ENCODE measurements at places on chromosomes 4 and X.

DNA sequence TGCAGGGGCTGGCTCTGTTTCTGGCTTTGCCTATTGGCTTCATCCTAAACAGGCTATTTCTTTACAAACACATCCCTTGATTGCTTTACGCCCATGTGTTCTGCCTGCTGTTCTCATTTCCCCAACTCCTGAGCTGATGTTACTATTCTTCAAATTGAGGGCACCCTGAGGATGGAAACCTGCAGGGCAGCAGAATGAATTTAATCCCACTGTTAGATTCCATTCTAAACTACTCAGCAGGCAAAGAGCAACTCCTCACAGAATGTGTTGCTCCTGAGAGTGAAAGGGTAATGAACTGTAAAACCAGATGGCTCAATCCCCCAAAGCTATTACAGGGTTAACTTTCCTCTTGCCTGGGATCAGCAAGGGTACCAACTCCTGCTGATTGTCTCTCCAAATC, 75.7 kb downstream of the ANKRD50 start:
- no peak for DNase-seq

GRCh38 chr4:34615315-34615714, 1629.0 kb downstream of the ARAP2 start:
- DNase-seq, result no peak

- DNase-seq, result no peak
Measured at GRCh38 chr4:99507762-99508161, 3.1 kb upstream of the C4orf17 start.

DNA sequence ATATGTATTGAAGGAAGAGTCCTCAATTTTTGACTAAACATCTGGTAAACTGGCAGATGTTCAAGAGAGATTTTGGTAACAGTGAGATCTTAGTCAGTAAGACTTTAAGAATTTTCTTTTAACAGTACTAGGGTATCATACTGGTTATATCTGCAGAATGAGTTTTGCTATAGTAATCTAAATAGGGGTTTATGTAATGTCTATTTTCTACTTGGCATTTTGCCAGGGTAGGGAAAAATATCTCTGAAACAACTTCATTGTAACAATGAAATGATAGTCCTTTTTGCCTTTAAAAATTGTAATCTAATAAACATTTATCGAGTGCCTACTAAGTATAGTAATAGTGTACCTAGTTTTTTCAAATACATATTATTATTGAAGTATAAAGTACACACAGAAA, 32.1 kb downstream of the XK start:
- no peak for DNase-seq

DNA sequence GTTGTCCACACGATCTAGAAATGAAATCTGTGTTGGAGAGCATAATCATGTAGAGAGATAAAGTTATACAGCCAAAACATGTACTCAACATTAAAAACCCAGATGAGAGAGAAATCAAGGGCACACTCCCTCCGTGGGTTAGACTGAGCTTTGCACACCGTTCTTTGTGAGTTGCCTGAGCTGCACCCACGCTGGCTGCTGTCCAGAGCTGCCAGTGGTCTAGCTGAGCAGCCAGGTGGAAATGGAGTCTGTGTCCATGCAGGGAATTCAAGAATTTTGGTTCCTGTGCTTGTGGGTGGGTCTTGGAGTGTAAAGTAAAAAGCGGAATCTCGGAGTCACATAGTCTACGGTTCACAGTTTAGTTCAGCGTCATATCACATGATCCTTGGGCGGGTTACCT, 84.6 kb downstream of the GPR143 start:
- no peak for DNase-seq

- DNase-seq, result no peak
Measured at GRCh38 chr4:726235-726787, 20.7 kb downstream of the PCGF3 start.

GRCh38 chrX:10549280-10549679, 71.1 kb downstream of the MID1 start:
- no peak for DNase-seq

GRCh38 chr4:9765091-9765490, 16.3 kb upstream of the DRD5 start:
- no peak for DNase-seq

- DNase-seq, result no peak
Measured at GRCh38 chrX:109902665-109903064, 100.2 kb upstream of the TMEM164 start.

DNA sequence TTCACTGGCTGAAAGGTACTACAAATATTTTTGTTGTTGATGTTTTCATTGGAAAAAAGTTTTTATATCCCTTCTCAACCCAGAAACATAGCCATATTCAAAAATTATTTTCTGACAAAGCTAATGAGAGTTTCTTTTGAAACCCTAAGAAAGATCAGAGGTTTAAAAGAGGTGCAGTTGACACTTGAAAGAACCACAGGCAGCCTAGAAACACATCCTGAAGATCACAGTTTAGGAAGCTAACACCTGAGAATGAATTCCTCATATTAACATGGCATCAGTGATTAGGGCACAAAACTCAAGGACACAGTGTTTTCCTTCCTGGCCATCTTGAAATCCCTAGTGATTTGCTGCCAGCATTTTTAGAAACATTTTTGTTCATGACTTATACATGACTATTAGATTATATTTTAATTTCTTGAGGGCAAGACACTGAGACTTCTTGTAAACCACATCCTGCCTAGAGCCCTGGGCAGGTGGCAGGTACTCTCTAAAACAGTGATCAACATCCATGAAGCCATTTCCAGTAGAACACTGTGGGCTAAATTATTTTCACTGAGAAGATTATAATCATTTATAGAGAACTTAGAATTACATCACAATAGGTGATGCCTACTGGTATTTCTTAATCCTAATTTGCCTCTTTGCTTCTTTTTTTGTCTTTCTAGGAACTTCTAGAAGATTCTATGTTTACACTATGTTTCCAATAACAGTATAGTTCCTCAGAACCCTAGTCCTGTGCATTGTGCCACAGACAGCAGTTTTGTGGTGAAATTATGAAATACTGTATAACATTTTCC, 80.0 kb downstream of the ARSJ start:
- no peak for DNase-seq

- DNase-seq, result no peak
Measured at GRCh38 chr4:2923668-2924173, 39.5 kb downstream of the NOP14 start.

DNA sequence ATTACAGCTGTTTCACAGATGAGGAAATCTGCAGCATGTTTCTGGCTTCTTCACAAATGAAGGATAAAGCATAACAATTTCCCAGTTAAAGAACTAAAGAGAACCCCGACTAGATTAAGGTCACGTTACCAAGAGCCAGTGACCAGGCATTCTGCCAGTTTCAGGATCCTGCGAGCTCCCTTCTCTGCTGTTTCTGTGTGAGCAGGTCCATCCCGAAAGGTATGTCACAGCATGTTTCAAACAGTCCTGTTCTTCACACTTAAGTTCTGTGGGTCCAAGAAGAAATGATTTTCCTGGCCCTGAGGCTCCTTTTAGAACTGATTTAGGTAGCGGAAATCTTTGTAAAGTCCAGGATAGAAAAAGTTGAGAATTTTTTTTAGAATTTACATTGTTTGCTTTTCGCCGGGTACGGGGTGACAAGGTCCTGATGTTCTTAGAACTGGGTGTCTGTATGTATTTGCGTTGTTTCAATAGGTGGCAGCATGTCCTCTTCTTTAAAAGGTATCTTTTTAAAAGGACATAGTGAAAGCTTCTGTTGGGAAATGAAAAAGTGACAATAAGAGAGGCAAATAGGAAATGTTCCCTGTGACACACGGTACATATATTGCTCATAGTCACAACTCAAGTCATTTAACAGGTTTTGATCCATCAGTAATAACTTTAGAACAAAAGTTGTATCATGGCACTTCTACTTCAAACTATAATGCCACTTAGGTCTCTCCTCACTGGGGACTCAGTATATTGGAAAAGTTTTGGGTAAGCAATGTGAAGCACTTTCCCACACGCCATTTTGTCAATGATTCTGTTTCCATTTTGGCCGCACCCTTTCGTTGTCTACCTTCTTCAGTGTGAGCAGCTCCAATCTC, 18.4 kb downstream of the IL21 start:
- peak; percentile 69 for DNase-seq

GRCh38 chr4:101500742-101501141, 153.4 kb upstream of the PPP3CA start:
- DNase-seq, result no peak

- DNase-seq, result no peak
Measured at GRCh38 chrX:133859860-133860259, 125.5 kb downstream of the GPC3 start.

DNA sequence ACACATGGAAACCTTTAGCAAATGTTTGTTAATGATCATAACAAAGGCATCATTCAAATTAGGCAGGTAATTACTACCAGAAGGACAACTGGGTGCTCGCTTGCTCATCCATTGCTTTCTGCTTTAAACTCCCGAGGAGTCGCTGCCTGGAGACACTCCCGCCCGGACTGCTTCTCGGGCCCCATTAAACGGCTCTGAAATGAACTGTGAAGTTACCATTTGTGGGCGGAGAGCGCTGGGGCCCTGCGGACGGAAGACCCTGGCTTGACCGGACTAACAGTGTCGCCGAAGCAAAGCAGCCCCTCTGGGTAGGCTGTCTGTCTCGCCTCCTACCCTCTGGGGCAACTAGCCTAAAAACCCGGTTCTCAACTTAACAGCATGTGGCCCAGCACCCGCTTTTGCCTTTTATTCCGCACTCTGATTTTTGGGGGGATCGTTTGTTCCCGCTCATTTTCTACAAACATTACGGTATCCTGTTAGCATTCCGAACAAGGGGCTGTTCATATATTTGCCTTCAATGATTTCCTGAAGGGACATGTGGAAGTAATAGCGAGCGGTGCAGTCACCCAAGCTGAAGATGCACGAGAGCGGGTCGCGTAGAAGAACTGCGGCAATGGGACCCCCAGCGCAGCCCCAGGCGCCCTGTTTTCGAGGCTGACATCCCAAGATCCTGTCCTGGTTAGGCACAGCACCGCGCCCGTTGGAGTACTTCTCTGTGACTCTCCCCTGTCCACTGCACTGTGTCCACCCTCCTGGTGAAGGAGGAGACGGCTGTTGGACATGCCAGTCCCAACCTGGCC, 1.6 kb upstream of the PDGFRA start:
- DNase-seq, result peak; percentile 54

- DNase-seq, result peak; percentile 35
Measured at GRCh38 chrX:118346258-118347094, 570 bp downstream of the WDR44 start.

- DNase-seq, result no peak
Measured at GRCh38 chr4:80228460-80228859, 31.2 kb downstream of the PRDM8 start.

DNA sequence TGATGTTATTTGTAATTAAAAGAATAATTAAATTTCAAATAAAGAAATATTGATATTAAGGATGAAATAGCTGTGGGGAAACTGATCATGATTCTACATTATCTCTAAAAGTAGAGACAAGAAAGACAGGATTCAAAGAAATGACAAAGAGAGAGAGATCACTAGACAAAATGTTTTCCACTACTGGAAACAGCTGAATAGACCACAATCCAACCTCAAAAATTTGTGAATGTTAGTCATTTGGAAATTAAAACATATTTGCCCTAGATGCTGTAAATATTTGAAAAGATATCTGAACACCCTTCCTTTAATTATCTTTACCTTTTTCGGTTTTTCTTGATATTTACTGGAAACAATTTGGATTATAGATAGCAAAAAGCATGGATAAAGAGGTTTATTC, 414.9 kb downstream of the CENPC start:
- DNase-seq, result no peak

GRCh38 chrX:153565996-153566580, 32.9 kb downstream of the CCNQ start:
- no peak for DNase-seq

- DNase-seq, result no peak
Measured at GRCh38 chr4:2715426-2715825, 40.7 kb downstream of the TNIP2 start.

DNA sequence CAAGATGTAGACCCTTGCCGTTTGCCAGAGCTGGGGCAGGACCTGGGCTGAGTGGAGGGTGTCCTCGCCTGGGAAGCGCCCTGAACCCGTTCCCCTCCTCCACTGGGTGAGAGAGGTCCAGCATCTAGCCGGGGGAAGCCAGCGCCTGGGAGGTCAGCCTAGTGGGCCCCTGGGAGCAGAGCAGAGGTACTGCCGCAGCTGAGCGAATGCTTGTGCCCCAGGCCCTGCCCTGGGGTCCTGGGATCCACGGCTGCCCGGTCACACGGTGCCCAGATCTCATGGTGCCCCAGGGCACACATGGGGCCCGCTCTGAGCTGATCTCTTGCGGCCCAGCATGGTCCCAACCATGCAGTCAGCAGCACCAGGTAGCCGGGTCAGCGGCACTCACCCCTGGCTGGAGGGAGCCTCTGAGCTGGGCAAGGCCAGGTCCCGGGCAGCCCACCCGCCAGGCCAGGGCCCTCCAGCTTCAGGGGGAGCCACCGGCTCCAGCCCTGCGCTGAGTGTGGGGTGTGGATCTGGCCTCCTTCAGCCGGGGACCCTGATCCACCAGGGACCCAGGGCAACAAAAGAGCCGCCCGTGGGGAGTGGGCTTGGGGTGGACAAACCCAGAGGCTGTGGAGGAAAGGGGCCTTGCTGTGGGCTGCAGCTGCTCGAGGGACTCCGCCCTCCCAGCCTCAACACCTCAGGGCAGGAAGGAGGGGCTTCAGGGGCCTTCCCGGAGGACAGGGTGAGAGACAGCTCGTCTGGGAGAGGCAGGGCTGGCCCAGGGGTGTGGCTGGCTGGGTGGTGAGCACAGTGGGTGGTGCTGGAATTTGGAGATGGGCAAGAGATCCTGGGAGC, 4.1 kb upstream of the CPLX1 start:
- DNase-seq, result no peak

DNA sequence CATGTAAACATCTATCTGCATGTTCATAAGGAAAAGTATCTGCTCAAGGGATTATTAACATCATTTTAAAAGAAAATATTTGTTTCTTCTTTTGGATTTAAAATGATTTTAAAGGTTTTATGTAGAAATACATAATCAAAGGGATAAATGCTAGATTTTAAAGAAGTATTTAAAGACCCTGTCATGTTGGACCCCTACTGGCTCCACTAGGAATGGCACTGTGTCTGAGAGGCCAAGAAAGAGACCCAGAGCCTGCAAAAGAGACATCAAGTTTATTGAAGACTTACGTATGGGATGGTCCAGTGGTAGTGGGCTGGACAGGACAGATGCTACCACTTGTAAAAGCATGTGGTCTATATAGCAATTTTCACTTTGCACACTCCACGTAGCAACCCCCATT, 78.7 kb upstream of the PCDH18 start:
- peak; percentile 30 for DNase-seq

DNA sequence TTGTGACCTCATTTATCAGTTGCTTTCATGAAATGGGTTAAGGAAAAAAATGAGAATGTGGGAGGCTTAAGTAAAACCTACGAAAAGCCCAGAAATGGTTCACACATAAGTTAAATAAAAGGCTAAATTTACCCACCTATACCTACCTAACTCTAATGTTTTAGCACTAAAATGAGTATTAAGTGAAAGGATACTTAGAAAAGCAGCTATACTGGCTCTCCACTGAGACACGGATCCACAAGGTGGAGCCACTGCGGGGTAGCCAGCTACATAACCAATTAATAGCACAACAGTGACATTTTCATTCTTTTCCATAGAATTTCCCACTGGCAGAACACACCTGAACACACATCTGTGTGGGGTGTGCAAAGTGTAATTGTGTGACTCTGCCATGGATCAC, 101.9 kb downstream of the MAML3 start:
- DNase-seq, result peak; percentile 24

- no peak for DNase-seq
Measured at GRCh38 chrX:28398342-28398741, 188.9 kb upstream of the IL1RAPL1 start.

Measured in RKO (cell line).